Naive thymus-derived CD4-positive, alpha-beta T cell (primary cell): ENCODE measurements at places on chromosomes 16 and 17.
A peak's percentile ranks its signal among the peaks of the same experiment; 100 is the strongest.

- DNase-seq: peak; percentile 91
These were observed 891 bp downstream of the CORO1A start for GRCh38 chr16:30184096-30184890.

- no peak for DNase-seq
These were observed 123.8 kb downstream of the RAB11FIP4 start for GRCh38 chr17:31515267-31515666.

GRCh38 chr17:17684906-17685774, 3.9 kb downstream of the RAI1 start:
- DNase-seq: no peak

DNA sequence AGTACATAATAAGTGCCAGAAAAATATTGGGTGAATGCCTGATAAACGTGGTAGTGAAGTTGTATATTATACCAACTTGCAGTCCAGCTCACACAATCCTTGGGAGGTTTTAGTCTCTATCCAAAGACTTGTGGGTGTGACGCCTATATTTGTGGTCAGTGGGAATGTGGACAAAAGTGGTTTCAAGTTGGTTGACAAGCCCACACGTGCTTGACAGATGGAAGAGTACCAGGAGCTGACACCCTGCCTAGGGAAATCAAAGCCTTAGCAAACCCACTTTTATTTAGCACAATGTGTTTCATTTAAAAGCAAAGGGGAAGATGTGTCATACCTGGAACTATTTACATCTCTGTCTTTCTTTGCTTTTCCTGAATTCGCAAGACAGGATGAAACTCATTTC, 79.0 kb downstream of the CA10 start:
- DNase-seq: no peak

DNA sequence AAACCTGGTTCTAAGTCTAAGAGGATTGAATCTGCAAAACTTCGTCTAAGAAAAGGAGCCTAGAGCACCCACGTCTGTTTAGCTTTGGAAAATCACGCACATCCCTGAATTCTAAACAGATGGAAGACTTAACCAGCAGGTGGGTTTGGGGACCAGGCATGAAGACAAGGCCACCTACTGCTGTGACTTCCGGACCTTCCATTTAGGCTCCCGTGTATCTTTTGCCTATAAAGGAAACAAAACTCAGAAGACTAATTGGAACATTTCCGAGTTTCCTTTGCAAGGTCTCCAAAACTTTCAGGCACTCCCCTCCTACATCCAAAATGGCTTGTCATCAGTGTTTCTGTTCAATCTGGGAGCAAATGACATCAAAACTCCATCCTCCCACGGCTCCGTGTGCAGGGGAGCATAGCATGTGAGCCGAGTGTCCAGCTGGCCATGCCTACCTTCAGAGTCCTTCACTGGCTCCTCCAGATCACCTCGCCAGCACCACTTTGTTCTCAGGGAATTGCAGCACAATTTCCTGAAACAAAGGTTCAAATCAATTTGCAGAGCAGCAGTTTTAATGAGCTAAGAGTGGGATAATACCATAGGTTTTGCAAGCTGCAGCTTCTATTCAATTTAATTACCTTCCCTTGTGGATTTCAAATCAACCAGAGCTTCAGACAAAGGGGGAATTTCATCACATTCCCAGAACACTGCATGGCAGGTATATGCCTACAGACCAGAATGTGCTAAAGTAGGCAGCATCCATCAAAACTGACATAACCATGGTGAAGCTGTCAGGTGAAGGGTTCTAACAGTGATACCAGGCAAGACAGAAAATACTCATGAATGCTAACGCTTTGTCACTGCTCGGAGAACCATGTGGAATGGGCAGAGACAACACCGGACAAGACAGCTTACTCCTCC, 23.5 kb downstream of the CACNG1 start:
- DNase-seq: no peak

DNA sequence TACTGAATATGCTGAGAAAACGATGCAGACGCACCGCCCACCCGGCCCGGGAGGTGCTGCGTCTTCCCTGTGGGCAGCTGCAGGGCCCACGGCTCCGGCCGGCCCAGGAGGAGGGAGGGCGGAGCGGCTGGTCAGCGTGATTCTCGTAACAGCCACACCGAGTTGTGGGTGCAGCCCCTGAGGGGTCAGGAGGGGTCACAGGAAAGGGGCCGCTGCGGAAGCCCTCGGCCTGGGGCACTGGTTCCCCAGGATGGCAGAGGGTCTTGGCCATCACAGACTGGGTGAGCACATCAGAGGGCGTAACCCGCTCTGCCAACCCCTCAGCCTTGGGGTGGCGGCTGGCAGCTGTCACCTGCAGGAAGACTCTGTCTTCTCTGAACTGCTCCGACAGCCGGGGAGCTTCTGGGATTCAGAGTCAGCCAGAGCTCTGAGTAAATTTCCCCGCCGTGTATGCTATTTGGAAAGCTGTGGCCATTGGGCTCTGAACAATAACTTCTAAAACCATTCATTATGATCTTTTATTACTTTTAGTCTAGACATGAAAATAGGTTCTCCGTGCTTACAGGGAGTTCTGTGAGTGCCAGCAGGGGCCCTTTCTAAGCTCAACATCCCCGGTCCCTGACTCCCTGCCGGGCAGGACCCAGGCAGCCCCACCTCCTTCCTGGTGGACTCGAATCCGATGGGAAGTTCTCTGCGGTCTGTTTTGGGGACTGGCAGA, 87.4 kb upstream of the CHMP6 start:
- DNase-seq: no peak

GRCh38 chr17:14460516-14461226, 159.8 kb downstream of the HS3ST3B1 start:
- no peak for DNase-seq
